Ovary (tissue), 10 donors: ENCODE measurements at places on chromosomes 11 and 22. TPM values are rescaled to one million over a fixed set of nuclear protein-coding genes. Genes with fewer than 3 reads are reported as not detected.

Gene SYT8
- total RNA-seq, result 0.24 TPM

Gene HOATZ
- total RNA-seq, result 30.8 TPM

- DNase-seq, result no peak
Measured at GRCh38 chr11:45517171-45517770, 148.2 kb downstream of the CHST1 start.

- DNase-seq, result no peak
Measured at GRCh38 chr11:76237000-76237649, 30.8 kb upstream of the WNT11 start.

DNA sequence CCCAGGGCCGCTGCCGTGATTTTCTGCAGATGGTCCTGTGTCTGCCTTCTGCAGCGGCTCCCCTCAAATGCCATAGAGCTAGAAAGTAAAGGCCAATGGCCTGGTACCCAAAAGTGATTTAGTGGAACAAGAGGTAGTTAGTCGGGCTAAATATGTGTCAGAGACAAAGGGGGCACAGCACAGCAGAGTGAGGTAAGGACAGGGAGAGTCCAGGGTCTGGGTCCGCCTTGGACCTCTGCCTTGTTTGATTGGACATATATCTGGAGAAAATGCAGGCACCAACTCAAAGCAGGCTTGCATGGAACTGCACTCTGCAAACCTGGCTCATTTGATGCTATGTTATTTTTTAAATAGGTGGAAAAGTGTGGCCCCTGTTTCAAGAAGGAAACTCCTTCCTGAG lies 249.6 kb upstream of the B3GAT1 start:
- no peak for DNase-seq

- DNase-seq, result no peak
Measured at GRCh38 chr11:58688789-58689503, 42.8 kb downstream of the GLYAT start.

DNA sequence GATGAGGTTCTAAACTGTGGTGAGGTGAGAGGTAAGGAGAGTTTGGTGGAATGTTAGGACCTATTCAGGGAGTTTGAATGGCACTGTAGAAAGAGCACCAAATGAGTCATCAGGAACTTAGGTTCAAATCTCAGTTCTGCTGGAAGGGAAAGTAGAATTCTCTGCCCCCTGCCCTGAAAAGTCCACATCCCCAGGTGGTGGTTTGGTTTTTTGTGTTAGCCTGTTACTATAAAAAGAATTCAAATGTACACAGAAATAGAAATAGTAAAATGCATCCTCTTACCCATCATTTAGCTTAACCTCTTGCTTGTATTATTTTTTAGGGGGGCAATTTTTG lies 20.2 kb downstream of the PPFIBP2 start:
- DNase-seq, result no peak

DNA sequence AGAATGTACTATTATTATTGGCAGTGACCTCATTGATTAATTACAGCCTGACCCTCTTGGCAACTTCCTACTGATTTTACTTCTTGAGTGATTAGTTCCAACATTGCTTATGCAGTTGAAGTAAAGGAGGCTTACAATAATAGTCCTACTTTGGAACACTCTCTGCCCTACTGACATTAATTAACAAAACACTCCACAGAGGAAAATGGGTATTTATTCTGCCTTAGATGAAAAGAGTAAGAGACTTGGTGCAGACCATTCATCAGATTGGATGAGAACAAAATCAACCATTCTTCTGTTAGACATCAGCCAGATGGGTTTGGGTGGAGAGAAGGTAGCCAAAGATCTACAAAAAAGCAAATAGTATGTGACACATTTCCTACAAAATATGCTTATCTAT lies 363.8 kb downstream of the FAT3 start:
- DNase-seq, result no peak

DNA sequence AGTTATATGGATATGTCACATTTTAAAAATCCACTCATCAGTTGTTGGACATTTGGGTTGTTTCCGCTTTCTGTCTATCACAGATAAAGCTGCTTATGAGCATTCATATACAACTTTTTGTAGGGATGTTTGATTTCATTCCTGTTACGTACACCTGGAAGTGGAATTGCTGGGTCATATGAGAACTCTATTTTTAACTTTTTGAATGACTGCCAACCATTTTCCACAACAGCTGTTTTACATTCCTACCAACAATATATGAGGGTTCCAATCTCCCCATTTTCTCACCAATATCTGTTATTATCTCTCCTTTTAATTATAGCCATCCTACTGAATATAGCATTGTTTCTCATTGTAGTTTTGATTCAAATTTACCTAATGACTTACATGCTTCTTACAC lies 172.0 kb downstream of the UVRAG start:
- DNase-seq, result no peak

GRCh38 chr11:1889224-1889930 lies 2.3 kb downstream of the PRR33 start:
- DNase-seq, result no peak
